Lung (tissue), 17 donors: ENCODE measurements at places on chromosomes 12 and 14. TPM values are rescaled to one million over a fixed set of nuclear protein-coding genes. Genes with fewer than 3 reads are reported as not detected.

- H3K27me3 ChIP-seq = no peaks in the 10 kb centered on the region
- no peak for DNase-seq
- no peak overlapping the region for H3K27ac ChIP-seq
Observed at GRCh38 chr12:66803930-66804329, 125.1 kb upstream of the GRIP1 start.

- no peak overlapping the region for H3K4me3 ChIP-seq
- peaks cover 2% of the 10 kb centered on the region for H3K4me1 ChIP-seq
- H3K27me3 ChIP-seq = no peaks in the 10 kb centered on the region
Observed at GRCh38 chr12:124131659-124132058, 158.6 kb downstream of the ZNF664 start.

DNA sequence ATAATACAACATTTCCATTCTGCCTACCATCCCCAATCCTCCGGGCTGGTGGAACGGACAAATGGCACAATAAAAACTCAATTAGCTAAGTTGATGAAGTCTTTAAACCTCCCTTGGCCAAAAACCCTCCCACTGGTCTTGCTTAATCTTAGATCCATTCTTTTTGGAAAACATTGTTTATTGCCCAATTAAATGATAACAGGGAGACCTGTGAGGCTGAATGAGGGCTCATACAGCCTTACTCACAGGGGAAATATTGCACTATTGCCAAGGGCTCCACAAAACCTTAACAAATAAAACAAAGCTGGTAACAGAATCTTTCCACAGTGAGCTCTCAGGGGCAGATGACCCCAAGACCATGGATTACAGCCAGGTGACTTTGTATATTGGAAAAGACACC, 7.8 kb upstream of the PSMC1 start:
- H3K4me3 ChIP-seq = no peak overlapping the region
- no peak for DNase-seq
- no peak overlapping the region for H3K27ac ChIP-seq
- H3K27me3 ChIP-seq = peaks cover 3% of the 10 kb centered on the region
- H3K4me1 ChIP-seq = no peaks in the 10 kb centered on the region
- H3K36me3 ChIP-seq = no peaks in the 10 kb centered on the region

- DNase-seq = peak; percentile 62
- peaks cover 14% of the 10 kb centered on the region for H3K36me3 ChIP-seq
- peaks cover 11% of the 10 kb centered on the region for H3K27me3 ChIP-seq
- H3K4me1 ChIP-seq = peaks cover 10% of the 10 kb centered on the region
- peak overlapping the region; percentile 92 for H3K27ac ChIP-seq
Observed at GRCh38 chr12:4274396-4275015, 944 bp downstream of the CCND2 start.

GRCh38 chr14:74720526-74720925, 7.6 kb downstream of the FCF1 start:
- H3K36me3 ChIP-seq = peaks cover 17% of the 10 kb centered on the region
- H3K4me3 ChIP-seq = no peak overlapping the region
- no peaks in the 10 kb centered on the region for H3K27me3 ChIP-seq
- H3K4me1 ChIP-seq = no peaks in the 10 kb centered on the region
- no peak overlapping the region for H3K27ac ChIP-seq
- no peak for DNase-seq

DNA sequence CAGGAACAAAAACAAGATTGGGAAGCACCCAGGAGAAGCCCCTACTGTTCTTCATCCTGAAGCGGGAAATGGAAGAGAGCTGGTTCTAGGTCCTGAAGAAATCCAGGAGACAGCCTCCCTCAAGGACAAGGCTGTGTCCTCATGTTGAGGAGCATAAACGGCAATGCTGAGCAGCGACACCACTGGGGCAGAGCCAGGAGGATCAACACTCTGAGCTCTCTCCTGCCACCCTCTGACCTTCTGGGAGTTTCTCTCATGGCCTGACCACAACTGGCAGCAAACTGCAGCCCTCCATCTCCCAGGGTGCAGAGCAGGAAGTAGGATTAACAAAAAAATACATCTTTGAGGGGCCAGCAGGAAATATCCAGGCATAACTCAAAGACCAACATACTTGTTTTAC, 1292.2 kb upstream of the TMEM132C start:
- H3K27ac ChIP-seq = no peak overlapping the region
- no peaks in the 10 kb centered on the region for H3K4me1 ChIP-seq
- H3K4me3 ChIP-seq = no peak overlapping the region
- no peaks in the 10 kb centered on the region for H3K27me3 ChIP-seq

- DNase-seq = no peak
- no peaks in the 10 kb centered on the region for H3K27me3 ChIP-seq
- peak overlapping the region; percentile 76 for H3K27ac ChIP-seq
- peaks cover 41% of the 10 kb centered on the region for H3K36me3 ChIP-seq
- no peak overlapping the region for H3K4me3 ChIP-seq
- peaks cover 14% of the 10 kb centered on the region for H3K4me1 ChIP-seq
Observed at GRCh38 chr12:111444314-111444924, 38.7 kb downstream of the SH2B3 start.

DNA sequence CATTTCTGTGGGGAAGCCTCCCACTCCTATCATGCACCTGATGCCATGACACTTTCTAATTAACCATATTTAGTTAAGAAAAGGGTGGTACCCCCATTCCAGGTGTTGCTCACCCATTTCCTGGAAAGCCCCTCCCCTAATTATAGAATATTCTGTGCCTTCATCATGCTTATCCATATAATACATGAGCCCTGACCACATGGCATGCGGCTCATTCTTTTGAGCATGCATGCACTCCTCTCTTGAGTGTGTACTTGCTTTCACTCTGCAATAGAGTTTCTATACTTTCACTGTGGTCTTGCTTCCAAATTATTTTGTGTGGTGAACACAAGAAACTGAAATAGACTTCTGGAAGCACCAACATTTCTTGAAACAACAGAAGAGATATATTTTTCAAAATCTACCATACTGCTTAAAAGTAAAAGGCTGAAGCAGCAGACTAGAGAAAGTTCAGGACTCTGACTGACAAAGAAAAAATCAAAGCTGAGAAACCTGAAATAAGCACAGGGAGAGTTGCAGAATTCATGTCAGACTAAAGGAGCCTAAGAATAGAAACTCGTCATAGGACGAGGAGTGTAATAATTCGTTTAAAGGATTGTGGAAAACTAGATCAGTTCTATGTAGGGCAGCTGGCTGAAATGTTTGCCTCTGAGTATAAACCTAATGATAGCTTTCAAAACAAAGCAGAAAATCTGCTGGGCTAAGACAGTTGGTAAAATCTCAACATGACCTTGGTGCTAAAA, 144.8 kb downstream of the KITLG start:
- H3K27me3 ChIP-seq = no peaks in the 10 kb centered on the region
- no peak overlapping the region for H3K4me3 ChIP-seq
- no peak for DNase-seq
- no peak overlapping the region for H3K27ac ChIP-seq
- H3K36me3 ChIP-seq = no peaks in the 10 kb centered on the region
- H3K4me1 ChIP-seq = peaks cover 19% of the 10 kb centered on the region

DNA sequence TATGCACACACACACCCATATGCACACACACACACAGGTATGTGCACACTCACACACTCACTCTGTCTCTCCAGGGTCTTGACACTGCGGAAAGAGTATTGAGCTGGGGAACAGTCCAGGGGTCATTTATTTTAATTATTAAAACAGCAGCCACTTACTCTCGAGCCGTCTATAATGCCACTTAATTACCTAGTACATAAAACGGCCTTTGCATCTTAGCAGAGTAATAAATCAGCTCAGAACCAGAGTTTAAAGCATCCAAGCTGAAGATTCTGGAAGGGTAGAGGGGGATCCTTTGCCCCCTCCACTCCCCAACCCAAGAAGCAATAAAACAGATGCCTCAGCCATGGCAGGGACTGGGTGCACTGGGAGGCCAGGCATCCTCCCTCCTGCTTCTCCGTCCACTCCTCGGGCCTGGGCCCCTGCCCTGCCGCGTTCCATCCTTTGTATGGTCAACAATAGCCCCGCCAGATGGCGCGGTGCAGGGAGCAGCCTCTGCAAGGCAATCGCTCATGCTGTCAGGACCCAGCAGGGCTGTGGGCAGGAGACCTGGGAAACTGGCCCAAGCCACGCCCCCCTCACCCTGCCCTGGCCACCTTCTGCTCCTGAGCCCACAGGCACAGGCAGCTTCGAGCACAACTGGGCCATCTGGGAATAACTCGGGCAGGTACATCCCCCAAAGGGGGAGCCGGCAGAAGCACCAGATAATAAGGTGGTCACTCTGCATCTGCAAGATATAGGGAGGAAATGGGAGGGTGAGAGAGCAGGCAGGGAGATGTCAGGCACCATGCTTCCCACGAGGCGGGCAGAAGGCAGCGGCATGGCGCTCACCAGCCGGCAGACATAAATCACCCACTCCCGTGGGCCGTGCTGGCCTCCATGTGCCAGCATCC, 40.9 kb downstream of the CCDC85C start:
- no peak overlapping the region for H3K27ac ChIP-seq

DNA sequence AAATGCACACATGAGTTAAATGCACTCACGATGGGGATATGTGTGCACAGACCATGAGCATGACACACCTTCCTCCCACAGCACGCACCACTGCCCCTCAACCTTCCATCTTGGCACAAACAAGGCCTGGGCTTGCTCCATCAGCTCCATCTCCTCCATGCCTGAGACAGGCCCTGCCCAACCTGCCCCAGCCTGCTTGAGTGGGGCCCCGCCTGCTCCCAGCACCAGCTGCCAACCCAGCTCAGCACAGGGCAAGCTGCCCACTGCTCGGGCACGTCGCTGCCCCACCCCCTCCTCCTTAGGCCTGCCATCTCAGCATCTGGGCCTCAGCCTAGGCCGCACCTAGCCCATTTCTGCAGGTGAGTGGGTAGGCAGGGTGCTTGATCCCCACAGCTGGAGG, 27.6 kb upstream of the KRT78 start:
- no peaks in the 10 kb centered on the region for H3K36me3 ChIP-seq
- DNase-seq = no peak
- no peak overlapping the region for H3K4me3 ChIP-seq
- peaks cover 12% of the 10 kb centered on the region for H3K4me1 ChIP-seq
- H3K27ac ChIP-seq = no peak overlapping the region
- no peaks in the 10 kb centered on the region for H3K27me3 ChIP-seq

DNA sequence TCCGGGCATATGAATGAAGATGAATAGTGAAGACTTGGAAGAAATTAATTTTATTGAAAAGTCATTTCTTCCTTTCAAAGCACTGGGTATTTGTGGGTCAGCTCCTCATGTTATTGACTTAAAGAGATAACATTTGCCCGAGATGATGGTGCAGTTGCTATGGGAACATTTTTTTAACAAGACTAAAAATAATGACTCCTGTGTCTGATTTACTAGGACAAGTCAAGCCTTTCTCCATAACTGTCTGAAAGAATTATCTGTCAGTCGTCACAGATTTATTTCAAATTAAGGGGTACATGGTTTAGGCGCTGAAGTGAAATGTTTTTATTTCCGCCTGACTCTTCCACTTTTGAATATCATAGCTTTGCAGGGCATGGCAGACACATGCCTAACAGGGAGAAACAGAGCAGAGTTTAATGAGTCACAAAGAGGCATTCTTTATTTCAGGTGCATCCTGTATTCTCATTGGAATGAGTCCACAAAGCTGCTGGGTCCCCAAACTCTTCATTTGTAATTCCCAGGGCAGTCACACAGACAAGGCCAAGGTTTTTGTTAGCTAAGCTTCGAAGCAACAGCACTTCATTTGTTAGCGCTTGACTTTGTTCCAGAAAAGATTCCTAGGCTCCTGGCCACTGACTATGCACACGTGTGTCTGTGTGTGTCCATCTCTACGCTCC, 4.3 kb upstream of the GPHB5 start:
- H3K27me3 ChIP-seq = no peaks in the 10 kb centered on the region
- no peak overlapping the region for H3K27ac ChIP-seq
- no peaks in the 10 kb centered on the region for H3K4me1 ChIP-seq
- no peak overlapping the region for H3K4me3 ChIP-seq
- H3K36me3 ChIP-seq = no peaks in the 10 kb centered on the region

GRCh38 chr14:49880267-49881064, 12.4 kb upstream of the ARF6 start:
- no peak overlapping the region for H3K27ac ChIP-seq
- H3K36me3 ChIP-seq = no peaks in the 10 kb centered on the region
- H3K27me3 ChIP-seq = no peaks in the 10 kb centered on the region
- no peaks in the 10 kb centered on the region for H3K4me1 ChIP-seq

GRCh38 chr12:11812586-11813437, 163.3 kb downstream of the ETV6 start:
- no peaks in the 10 kb centered on the region for H3K36me3 ChIP-seq
- no peaks in the 10 kb centered on the region for H3K27me3 ChIP-seq
- H3K4me3 ChIP-seq = no peak overlapping the region
- H3K4me1 ChIP-seq = peaks cover 45% of the 10 kb centered on the region

GRCh38 chr12:66228462-66228861, 39.4 kb downstream of the IRAK3 start:
- no peaks in the 10 kb centered on the region for H3K4me1 ChIP-seq
- H3K4me3 ChIP-seq = no peak overlapping the region
- DNase-seq = no peak
- peaks cover 31% of the 10 kb centered on the region for H3K36me3 ChIP-seq

DNA sequence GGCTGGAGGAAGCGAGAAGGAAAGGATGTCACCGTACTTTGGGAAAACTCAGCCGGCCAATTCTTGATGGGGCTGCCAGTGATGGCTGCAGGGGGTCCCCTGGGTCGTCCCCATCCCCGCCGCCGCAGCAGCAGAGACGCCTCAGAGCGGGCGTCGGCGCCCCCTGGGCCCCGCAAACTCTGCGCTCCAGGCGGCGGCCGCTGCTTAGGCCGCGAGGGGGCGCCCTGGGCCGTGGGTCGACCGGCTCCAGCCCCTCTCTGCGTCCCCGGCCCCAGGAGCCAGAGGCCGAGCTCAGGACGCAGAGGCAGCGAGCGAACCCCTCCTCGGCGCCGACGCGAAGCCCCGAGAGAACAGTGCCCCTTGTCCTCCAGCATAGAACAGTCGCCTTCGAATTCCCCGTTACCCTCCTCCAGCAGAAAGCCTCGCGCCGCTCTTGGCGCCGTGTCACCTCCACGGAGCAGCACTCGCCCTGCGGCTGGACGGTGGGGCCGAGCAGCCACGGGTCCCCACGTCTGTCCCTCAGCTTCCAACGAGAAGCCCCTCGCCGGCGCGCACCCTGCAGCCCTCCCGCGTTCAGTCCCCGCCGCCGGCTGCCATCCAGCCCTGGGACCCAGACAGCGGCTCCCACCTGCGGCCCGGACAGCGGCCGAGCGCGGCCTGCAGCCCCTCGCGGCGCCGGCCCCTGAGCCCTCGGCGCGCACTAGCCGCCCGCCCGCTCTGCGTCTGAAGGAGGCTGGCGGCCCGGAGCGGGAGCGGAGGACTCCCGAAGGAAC, 106.6 kb downstream of the PRICKLE1 start:
- peak; percentile 89 for DNase-seq
- H3K4me3 ChIP-seq = peak overlapping the region; percentile 77
- H3K27ac ChIP-seq = peak overlapping the region; percentile 94
- no peaks in the 10 kb centered on the region for H3K27me3 ChIP-seq
- H3K4me1 ChIP-seq = peaks cover 23% of the 10 kb centered on the region

The DPF3 gene
- total RNA-seq = 0.74 TPM

The TAS2R10 gene
- 0.80 TPM for total RNA-seq

The EIF2S3B gene
- total RNA-seq = 2.4 TPM

The FAM186B gene
- 0.54 TPM for total RNA-seq

The SART3 gene
- total RNA-seq = 107 TPM

The EGLN3 gene
- total RNA-seq = 80.6 TPM
